ENCODE measurements at places on chromosomes 5 and 9.

- no peak for DNase-seq
Observed at GRCh38 chr5:175714479-175715085, 56.7 kb downstream of the HRH2 start.

GRCh38 chr5:131716650-131717049, 80.2 kb downstream of the FNIP1 start:
- no peak for DNase-seq

- DNase-seq: no peak
Observed at GRCh38 chr9:101226803-101227202, 158.0 kb downstream of the BAAT start.

GRCh38 chr9:32581512-32582143, 8.7 kb upstream of the NDUFB6 start:
- no peak for DNase-seq

- DNase-seq: peak; percentile 54
Observed at GRCh38 chr5:116574367-116575325, at the start of gene SEMA6A. Gene SEMA6A (minus strand): TSS chr5:116574823. CDS start chr5:116504944, 69,879 bp downstream.

DNA sequence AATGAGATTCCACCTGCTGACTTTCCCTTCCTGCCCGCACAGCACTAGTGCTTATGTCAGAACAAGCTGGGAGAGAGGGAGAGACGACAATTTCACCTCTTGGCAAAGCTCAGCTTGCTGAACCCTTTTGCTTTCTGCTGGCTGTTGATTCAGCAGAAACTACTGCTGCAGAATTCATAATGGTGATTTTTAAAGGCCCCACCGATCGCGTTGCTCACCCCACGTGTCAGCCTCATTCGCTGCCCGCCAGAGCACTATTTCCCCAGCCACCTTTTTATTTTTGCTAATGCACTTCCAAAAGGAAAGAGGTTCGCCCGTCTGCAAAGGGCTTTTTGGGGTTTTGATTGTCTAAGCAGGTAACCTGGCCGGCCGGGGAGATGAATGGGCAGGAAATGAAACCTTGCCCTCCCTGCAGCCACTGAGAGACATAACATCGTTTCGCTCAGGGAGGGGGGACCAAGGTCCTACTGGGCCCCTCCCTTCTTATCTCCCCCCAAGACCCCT, 1.3 kb downstream of the PPP2R2B start:
- DNase-seq: peak; percentile 1

DNA sequence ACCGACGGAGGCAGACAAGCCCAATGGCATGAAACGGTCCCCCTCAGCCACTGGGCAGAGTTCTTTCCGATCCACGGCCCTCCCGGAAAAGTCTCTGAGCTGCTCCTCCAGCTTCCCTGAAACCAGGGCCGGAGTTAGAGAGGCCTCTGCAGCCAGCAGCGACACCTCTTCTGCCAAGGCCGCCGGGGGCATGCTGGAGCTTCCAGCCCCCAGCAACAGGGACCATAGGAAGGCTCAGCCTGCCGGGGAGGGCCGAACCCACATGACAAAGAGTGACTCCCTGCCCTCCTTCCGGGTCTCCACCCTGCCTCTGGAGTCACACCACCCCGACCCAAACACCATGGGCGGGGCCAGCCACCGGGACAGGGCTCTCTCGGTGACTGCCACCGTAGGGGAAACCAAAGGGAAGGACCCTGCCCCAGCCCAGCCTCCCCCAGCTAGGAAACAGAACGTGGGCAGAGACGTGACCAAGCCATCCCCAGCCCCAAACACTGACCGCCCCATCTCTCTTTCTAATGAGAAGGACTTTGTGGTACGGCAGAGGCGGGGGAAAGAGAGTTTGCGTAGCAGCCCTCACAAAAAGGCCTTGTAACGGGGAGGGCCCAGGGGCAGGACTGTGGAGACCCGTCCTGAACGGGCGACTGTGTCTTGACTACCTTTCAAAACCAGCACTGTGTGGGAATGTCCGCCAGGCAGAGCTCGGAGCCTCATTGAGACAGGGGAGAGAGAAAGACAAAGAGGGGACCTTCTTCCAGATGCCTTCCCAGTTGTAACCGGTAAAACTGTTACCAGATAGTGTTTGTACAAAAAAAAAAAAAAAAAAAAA, 29.9 kb downstream of the CD180 start:
- peak; percentile 77 for DNase-seq

GRCh38 chr5:5298068-5298633, 124.3 kb upstream of the ICE1 start:
- DNase-seq: no peak

Measured in stimulated activated CD4-positive, alpha-beta T cell treated with anti-CD3 and anti-CD28 coated beads, Interleukin-2, amount 100 ng/mL, for 24 hours (primary cell).